ENCODE measurements at places on chromosomes 12 and 14.

DNA sequence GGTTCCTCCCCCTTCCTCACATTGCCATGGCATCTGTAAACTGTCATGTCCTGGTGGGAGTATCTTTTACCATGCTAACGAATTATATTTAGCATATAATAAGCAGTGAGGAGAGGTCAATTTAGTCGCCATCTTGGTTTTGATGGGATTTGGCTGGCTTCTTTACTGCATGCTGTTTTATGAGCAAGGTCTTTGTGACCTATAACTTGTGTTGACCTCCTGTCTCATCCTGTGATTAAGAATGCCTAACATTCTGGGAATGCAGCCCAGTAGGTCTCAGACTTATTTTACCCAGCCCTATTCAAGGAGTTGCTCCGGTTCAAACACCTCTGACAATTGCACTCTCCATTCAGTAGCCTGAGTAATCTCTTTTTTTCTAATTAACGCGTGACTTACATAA is 2.1 kb upstream of the EIF4B start:
- DNase-seq = no peak

- no peak for DNase-seq
Observed at GRCh38 chr12:120181991-120182631, 12.4 kb downstream of the GCN1 start.

- no peak for DNase-seq
Observed at GRCh38 chr12:83954071-83954789, 958.4 kb downstream of the SLC6A15 start.

GRCh38 chr12:54074308-54074707 is 20.7 kb downstream of the HOXC4 start:
- DNase-seq = no peak

DNA sequence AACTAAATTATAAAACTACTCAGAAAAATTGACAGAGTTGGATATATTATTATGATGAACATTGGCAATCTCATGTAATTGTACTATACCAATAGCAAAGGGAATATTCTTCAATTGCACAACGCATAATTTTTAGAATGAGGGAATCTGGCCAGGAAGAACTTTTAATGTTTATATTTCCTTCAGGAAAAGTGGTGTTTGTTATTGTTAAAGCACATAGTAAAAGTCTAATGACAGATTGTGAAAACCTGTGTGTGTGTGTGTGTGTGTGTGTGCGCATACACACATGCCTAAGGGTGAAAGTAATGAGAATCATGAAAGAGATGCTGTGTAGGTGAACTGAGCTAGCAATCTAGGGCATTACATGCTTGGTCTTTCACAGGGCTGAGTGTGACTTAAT is 877.7 kb downstream of the SLC6A15 start:
- no peak for DNase-seq

DNA sequence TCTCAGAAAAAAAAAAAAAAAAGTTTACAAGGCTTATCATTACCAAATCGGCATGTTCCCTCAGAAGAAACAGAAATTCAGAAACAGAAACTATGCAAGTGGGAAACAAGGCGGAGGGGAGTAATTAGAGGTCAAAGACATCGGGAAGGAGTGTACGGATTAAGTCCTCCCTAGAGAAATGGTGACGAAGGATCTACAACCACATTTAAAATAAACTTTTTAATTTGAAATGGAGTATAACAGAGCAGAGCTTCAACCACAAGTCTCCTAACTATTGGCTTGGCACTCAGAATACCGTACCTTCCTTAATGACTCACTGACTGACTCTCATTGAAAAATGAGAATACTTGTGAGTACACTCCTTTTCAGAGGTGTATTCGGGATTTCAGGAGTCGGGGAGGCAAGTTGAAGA is 908 bp downstream of the ENTPD5 start:
- DNase-seq = no peak

DNA sequence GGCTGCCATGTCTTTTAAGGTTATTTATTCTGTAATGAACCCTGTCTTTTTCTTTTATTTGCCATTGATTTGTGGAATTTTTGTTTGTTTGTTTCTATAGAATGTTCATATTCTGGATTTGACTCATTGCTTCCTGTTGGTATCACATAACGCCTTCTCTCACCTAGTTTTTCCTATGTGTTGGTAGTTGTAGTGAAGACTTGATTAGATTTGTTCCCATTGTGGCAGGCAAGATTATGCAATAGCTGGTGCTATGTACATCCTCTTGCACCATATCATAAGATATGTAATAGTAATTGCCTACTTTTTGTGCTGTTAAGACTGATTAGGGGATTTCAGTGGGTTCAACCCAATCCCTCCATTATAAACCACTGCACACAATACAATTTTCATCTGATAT is 3.9 kb upstream of the KRT6B start:
- DNase-seq = no peak

GRCh38 chr12:94812345-94812744 is 162.0 kb upstream of the TMCC3 start:
- no peak for DNase-seq

DNA sequence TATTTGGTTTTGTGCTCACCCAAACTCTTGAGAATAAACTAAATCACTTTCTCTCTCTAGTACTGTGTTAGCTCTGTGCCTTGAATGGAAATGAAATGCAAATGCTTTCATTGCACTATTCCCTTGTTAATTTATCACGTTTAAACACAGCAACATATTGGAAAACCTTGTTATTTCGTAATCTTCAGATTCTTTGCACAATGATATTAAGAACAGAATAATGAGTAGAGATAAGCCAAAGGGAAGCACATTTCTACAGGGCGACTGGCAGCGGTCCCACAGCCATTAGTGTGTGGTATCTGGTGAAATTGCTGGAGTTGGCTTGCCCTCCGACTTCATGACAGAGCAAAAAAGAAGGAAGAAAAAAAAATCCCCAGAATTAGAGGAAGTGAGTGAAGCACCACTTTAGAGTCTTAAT is 166.1 kb upstream of the E2F7 start:
- peak; percentile 75 for DNase-seq

- DNase-seq = no peak
Observed at GRCh38 chr14:104506461-104507253, 72.9 kb upstream of the C14orf180 start.

- DNase-seq = no peak
Observed at GRCh38 chr12:53980802-53981496, 4.0 kb upstream of the HOXC10 start.

GRCh38 chr14:105363847-105364708 is 34.3 kb upstream of the TEX22 start:
- peak; percentile 57 for DNase-seq

- no peak for DNase-seq
Observed at GRCh38 chr14:95282354-95282985, 37.2 kb downstream of the CLMN start.

- DNase-seq = no peak
Observed at GRCh38 chr14:20455355-20456300, 602 bp downstream of the APEX1 start.

- DNase-seq = no peak
Observed at GRCh38 chr14:21533294-21533693, 7.1 kb upstream of the SALL2 start.

DNA sequence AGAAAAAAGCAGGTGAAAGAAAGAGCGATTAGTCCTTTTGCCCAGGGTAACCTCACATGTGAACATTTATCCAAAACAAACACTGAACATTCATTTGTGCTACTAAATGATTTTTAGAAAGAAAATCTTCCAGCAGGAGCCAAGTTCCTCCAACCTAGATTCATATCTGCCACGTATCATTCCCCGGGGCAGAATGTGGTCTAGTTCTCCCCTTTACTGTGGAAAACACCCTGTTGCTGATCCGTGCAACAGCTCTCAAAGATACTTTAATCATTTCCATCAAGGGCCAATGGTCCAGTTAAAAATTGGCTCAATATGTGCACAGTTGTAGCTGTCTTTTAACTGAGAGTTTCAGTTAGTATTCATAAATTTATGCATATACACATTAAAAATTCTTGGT is 479.1 kb downstream of the ATP23 start:
- no peak for DNase-seq

DNA sequence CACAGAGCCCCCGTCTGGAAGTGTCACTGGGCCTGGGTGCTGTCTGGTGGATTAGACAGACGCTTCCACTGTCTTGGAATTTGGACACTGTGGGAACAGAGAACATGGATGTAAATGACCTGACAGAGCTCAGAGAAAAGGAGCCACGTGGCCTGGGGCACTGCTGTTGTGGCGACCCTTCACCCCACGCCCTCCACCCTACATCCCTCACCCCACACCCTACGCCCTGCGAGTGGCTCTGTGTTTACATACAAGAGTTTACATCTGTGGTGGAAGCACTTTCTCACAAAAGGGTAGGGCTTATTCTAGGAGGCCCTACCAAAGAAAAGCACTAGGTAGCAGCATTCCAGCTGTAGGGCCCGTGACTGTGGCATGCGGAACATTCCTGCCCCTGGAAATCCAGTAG is 47.7 kb downstream of the B4GALNT3 start:
- DNase-seq = no peak

- DNase-seq = no peak
Observed at GRCh38 chr12:32301216-32301615, 98.1 kb upstream of the FGD4 start.

- peak; percentile 80 for DNase-seq
Observed at GRCh38 chr12:49295082-49295936, at the start of gene PRPH. Gene PRPH (plus strand): TSS chr12:49295147. CDS start chr12:49295201, 54 bp downstream.
